GM04504 (cell line): ENCODE measurements at places on chromosomes 4 and X.

DNA sequence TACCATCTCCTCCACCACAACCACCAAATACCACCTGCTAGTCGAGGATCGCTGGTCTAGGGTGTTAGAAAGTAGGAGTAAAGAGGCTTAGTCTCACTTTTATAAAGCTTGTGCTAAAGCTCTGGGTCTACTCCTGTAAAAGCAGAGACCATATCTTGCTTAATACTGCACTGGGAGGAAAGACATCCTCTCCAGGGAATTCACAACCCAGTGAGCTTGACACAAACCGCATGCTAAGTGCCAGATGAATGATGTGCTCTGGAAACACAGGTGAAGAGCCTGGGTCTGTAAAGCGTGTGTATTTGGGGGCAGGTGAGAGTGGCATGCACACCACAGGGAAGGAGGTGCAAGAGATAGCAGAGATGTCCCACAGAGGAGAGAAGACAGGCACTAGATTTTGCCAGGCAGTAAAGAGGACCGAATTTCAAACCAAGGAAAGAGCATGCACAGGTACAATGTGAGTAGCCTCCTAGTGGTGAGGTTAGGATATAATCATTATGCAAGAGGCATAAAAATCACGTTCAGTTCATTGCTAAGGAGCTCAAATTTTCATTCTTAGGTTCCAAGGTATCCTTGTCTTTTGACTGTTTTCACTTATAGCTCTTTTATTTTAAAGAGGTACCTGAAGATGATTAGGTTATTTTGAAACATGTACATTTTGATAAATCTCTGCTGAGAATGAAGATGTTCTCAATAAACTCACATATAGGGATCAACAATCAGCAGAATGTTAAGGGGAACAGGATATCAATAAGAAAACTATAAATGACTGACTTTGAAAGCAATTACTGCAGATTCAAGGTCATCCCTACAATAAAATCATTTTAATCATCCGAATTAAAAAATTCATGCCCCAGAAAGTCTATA, 20.7 kb downstream of the TAPT1 start:
- no peak for DNase-seq

DNA sequence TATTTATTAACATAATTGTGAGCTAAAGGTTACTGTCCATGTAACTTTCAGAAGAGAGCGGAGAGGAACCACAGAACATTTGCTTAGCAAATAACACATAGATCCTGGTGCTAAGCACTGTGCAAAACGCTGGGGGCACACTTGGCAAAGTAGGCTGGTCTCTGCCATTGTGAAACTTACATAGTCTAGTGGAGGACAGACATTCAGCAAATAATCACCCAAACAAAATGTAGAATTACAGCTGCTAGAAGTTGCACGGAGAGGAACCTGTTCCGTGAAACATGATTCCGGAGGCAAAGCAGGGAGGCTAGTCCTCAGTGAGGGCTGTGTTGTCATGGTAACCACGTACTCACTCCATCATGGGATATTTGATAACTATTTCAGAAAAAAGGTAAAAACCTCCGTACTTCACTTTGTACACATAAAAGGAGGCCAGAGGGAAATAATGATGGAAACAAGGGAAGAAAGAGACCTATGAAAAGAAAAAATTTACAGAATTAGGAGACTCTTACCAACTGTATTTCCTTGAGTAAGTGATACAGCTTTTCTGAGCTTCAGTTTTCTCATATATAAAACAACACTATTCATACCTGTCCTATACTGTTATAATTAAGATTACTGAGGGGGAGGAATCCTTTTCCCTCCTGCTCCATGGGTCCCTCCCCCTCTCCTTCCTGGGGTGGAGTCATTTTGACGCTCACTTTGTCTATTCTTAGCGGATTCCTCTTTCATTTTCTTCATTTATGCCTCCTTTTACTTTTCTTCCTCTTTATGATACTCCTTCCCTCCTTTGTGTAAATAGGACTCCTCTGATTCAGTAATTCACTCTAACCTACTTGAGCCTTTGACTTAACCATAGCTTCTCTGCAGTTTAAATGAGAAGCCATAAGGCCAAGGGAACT, 825 bp upstream of the RASGEF1B start:
- no peak for DNase-seq

DNA sequence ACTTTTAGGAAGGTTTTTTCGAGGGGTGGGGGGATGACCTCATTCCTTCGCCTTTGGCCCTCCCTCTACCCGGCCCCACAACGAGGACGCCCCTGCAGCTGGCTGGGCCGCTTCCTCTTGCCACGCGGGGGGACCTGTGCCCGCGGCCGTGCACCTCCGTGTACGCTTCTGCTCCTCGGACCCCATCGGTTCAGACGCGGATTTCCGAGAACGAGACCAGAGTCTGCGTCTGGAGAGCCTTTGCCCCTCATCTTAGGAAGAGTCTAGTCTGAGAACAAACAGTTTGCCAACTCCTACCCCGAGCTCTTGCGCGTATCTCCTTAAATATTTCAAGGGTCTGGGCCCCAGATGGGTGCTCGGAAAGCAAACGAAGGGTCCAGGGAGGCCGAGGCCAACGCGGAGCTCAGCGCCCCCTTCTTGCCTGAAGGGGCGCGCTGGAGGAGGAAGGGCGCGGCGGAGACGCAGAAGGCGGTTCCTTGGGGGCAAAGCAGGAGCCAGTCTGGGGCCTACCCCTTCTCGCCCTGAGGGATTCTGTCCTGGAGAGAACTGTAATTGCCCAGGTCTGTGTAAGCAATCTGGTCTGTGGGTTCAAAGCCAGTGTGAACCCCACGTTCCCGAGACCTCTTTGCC, 3.9 kb upstream of the SFRP2 start:
- no peak for DNase-seq

GRCh38 chr4:143438710-143439109, 74.8 kb upstream of the SMARCA5 start:
- DNase-seq: no peak

GRCh38 chr4:43047058-43047457, 154.5 kb downstream of the GRXCR1 start:
- DNase-seq: no peak

GRCh38 chr4:98662626-98663225, 4.3 kb upstream of the TSPAN5 start:
- DNase-seq: no peak

DNA sequence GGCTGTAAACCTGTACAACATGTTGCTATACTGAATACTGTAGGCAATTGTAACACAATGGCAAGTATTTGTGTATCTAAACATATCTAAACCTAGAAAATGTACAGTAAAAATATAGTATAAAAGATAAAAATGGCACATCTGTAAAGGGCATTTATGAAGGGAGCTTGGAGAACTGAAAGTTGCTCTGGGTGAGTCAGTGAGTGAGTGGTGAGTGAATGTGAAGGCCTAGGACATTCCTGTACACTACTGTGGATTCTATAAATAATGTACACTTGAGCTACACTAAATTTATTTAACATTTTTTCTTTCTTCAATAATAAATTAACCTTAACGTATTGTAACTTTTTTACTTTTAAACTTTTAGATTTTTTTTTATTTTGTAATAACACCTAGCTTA, 5.0 kb upstream of the SHROOM4 start:
- DNase-seq: no peak

- DNase-seq: no peak
These were observed 3.9 kb upstream of the TIFA start for GRCh38 chr4:112289407-112290253.

GRCh38 chrX:31527455-31528126, 455.8 kb upstream of the FTHL17 start:
- DNase-seq: no peak

- no peak for DNase-seq
These were observed 111.2 kb downstream of the GLRA3 start for GRCh38 chr4:174717828-174718227.

DNA sequence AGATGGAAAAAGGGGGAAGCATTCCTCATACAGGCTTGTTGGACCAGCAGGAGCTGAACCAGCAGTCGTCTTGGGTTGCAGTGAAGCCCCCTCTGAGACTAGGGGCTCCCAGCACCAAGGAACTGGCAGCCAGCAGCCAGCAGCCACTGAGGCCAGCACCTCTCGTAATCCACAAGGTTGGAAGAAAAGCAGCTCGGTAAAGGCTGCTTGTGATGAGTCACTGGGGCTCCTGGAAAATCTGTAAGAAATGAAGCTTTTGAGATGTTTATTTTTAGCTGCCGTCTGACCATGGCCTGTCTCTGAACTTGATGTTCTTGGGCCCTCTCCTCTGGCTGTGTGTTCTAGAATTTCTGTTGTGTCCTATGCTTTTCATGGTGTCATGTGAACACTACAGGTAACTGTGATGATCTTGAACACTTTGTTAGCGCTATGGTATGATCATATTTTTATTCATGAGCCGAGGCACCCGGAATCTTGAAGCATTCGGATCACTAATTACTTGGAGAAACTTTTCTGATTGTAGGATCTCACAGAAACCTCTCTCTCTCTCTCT, 18.6 kb downstream of the CLCN4 start:
- DNase-seq: no peak

GRCh38 chr4:16967722-16968121, 69.3 kb upstream of the LDB2 start:
- peak; percentile 31 for DNase-seq

GRCh38 chr4:13263967-13264525, 220.1 kb downstream of the RAB28 start:
- no peak for DNase-seq

GRCh38 chrX:152412105-152412504, 39.0 kb downstream of the GABRA3 start:
- DNase-seq: no peak

DNA sequence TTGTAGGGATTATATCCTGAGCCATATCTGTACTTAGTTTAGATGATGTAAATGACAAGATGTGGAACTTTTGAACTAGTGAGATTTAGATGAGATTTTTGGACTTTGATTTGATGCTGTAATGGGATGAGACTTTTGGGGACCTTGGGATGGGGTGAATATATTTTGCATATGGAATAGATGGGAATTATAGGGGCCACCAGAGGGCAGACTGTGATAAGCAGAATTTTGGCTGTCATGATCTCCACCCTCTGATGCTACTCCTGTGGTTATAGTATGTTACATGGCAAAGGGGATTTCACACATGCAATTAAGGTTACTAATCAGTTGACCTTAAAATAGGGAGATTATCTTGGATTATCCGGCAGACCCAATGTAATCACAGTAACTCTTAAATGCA, 214.0 kb upstream of the NHS start:
- DNase-seq: no peak

DNA sequence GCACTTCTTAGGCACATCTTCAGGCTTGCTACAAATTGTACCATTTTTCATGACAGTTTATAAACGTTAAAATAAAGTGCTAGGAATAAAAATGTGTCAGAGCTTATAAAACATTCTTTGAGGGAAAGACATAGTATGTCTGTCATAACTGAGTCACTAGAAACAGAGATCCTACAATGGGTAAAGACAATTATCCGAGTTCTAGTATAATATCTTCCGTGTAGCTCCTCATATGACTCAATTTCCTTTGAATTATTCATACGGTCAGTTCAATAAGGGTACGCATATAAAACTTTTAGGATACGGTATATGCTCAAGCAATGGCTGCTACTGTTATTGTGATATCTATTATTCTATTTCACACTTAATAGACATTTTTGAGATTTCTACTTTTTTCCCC, 349.1 kb downstream of the PCDH10 start:
- DNase-seq: no peak

DNA sequence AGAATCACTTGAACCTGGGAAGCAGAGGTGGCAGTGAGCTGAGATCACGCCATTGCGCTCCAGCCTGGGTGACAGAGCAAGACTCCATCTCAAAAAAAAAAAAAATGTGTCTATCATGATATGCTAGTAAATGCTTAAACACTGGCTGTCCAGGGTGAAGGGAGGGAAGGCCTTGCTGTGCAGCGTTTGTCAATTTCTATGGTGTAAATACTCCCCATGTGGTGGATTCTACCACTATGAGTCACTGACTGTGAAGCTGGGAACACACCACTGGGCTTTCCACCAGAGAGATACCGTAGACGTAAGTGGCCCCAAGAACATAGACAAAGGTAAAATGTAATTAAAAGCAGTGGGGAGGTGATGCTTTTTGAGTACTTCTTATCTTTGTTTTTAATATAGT, 51.3 kb upstream of the LEF1 start:
- no peak for DNase-seq

GRCh38 chr4:48379587-48380180, 38.4 kb downstream of the SLAIN2 start:
- no peak for DNase-seq

- no peak for DNase-seq
These were observed 83.0 kb upstream of the CBR4 start for GRCh38 chr4:169092889-169093522.

GRCh38 chr4:149328161-149328560, 487.5 kb downstream of the IQCM start:
- no peak for DNase-seq

- DNase-seq: no peak
These were observed 26.8 kb upstream of the HMX1 start for GRCh38 chr4:8898419-8898818.

DNA sequence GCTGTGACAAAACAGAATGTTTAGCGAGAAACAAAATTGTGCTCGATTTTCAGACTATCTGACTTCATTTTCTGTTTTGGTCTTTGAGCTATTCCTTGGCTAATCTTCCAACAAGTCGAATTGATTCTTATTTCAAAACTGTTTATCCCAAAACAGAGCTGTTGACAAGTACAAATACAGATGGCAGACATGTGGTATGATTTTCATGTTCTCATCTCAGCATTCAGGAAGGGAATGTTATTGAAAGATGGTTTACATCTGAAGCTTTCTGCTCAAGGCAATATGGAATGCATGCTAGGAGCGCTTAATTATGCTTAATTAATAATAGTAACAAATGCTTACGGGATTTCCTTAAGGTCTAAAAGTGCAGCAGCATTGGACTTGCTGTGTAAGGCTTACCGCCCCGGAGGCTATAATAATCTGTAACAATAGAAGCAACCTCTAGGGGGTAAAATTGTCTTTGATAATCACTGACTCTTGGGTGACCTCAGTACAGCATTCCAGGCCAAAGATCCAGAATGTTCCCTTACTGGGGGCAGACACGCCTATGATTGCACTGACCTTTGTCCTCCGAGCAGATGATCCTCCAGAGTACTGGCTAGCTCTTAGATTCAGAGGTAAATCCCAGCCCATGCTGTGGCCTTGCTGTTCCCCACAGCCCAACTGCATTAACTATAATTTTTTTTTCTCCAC, 16.4 kb downstream of the LSM6 start:
- DNase-seq: no peak

- DNase-seq: no peak
These were observed 168.1 kb downstream of the BMPR1B start for GRCh38 chr4:94925764-94926347.

- peak; percentile 42 for DNase-seq
These were observed 916 bp downstream of the MXRA5 start for GRCh38 chrX:3345281-3346191.

- no peak for DNase-seq
These were observed 38.1 kb upstream of the STIM2 start for GRCh38 chr4:26822546-26822945.

DNA sequence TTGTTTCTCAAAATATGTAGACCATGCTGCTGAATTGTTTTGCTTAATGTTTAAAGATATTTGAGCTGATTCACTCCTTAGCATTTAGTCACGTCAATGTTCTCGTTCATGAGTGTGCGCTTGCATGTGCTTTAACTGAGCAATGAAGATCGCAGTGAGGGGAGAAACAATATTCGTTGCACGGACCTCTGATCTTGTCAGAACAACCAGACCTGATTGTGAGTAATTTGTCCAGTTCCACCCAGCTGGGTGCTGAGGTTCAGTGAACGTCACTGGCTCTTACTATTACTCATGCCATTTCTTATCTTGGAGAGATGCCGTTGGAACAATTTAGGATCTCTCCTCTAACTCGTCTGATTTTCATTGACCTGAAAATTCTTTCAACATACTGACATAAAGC, 15.0 kb upstream of the PRKX start:
- DNase-seq: no peak

GRCh38 chr4:1405254-1405635, 997 bp downstream of the NKX1-1 start:
- DNase-seq: no peak
